T-helper 22 cell (primary cell): ENCODE measurements at places on chromosomes 3 and 15.
A peak's percentile ranks its signal among the peaks of the same experiment; 100 is the strongest.

DNA sequence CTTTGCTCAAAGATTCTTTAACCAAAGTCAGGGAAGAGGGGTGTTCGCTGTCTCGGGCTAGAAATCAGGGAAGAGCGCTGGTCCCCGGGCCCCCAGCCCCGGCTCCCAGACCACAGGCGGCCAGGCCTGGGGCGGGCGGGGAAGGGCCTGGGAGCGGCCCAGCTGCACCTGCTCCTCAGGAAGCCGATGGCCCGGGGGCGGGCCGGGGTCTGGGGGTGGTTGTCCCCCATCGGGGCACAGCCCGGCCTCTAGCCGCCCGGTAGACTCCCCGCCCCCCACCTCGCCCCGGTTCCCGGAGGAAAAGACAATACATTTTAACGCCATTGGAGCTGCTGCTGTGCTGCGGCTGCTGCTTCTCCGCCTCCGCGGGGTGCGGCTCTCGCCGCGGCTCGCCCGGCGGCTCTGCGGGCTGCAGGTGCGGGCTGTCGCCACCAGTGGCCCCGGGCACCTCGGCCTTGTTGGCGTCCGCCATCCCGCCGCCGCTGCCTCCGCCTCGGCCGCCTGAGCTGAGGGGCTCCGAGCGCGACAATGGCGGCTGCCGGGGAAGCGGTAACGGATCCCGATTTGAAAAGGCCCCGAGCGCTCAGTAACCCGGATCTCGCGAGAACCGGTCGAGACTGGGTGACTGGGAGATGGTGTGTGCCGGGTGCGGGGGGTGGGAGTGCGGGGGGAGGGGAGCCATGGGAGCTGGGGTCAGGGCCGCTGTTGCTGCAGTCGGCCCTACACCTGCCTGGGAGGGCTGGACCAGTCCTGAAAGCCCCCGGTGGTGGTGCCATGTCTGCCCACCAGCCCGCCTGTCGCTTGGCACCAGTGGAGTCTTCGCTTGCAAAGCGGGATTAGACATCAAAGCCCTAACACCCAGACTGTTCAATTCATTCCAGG lies at the start of gene MYEF2:
MYEF2 (minus strand) TSS at position 530 of the 882 bp plus-strand sequence; CDS start at position 472, 58 bp downstream.
- DNase-seq, result peak; percentile 23

DNA sequence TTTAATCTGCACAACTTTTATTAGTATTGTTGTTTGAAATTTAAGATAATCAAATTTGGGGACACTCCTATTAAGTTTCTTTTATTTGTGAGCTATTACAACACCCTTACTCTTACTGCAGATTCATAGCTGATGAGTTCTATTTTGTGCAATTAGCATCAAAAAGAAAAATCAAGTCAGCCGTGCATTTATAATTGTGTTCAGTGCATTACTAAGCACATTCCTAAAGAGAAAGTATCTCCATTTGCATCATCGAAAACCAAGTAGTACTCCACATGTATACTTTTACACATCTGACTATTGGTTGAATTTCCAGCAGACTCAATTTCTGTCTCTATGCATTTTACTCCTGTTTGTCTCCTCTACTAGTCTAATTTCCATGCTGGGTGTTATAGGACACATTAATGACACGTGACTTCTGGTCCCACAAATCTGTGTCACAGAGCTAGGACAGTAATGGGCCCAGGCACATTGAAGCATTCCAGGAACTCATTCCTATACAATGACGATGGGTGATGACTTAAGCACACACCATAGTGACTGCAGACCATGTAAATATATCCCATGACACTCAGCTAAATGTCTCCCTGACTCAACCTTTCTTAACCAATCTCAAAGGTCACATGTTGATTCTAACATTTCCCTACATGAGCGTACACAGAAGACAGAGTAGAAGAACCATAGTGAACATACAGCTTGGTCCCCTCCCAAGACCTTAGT lies 477.5 kb downstream of the LPP start:
- no peak for DNase-seq

GRCh38 chr15:38691965-38692788 lies 127.6 kb upstream of the RASGRP1 start:
- DNase-seq, result no peak

GRCh38 chr3:36488077-36488789 lies 107.9 kb downstream of the STAC start:
- no peak for DNase-seq

DNA sequence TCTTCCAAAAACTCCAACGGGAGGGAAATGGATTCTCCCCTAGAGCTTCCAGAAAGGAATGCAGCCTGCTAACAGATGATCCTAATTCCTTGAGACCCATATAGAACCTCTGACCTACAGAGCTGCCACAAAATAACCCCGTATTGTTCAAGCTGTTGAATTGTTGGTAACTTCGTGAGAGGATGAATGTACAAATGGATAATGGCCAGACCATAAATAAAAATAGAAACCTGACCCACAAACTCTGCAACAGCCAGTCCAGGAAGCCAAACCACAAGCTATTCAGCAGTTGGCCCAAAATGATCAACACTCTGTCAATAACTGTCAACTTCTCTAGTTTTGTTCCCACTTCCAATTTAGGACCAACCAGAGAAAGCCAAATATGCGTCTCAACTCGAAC lies 414.0 kb upstream of the ZNF717 start:
- DNase-seq, result no peak

- no peak for DNase-seq
These were observed 121.4 kb upstream of the SGO1 start for GRCh38 chr3:20307383-20307782.

GRCh38 chr3:81839504-81840094 lies 78.2 kb upstream of the GBE1 start:
- no peak for DNase-seq

DNA sequence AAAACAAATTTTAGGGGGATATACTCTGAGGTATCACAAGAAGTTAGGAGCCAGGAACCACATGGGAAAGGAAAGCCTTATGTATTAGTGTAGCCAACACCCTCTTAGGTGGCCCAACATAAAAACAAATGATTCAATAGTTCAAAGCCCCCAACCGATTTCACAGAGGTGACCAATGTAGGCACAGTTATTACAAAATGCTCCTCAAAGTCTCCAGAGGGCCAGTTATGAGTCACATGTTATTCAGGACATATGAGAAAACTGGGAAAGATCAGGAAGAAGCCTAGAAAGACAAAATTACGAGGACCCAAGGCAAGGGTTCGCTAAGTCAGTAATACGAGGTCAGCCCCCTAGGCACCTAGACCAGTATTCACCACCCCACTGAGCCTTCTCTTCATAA lies 29.9 kb upstream of the FBN1 start:
- no peak for DNase-seq

- no peak for DNase-seq
These were observed 126.8 kb upstream of the CLSTN2 start for GRCh38 chr3:139808201-139808600.

DNA sequence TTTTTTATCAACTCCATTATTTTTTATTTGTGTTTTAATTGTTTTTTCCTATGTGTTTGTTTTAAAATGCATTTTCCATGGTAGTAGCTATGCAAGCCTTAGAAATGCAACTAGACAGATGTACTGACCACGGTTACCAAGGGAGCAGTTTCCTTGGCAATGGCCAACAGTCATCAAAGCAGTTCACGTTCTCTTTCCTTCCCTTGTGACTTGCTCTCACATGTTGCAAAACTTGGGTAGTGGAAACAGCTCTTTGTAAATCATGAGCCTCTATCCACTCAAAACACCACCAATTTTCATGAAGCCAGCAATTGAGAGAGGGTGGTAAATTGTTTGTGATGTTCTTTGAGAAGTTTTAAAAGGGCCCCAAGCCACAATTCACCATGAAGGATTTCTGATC lies 499.4 kb upstream of the MDFIC2 start:
- DNase-seq, result no peak

GRCh38 chr15:43135351-43135750 lies 2.0 kb downstream of the TMEM62 start:
- DNase-seq, result no peak

DNA sequence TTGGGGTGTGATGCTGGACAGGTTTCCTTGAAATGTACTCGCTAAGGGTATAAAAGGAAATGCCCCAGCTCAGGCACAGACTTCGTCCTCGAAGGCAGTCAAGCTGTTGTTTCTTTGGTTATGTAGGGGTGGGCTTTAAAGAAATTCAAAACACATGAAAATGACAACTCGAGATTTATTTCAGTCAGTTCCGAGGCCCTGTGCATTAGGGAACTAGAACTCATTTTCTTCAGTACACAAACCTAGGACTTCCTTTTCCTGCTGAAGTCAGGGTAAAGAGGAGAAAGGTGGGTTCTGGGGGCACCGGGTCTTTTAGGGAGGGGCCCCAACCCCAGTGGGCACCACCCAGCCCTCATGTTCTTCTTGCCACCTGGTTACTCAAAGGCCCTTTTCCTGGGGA lies 7.7 kb downstream of the CCR9 start:
- no peak for DNase-seq

DNA sequence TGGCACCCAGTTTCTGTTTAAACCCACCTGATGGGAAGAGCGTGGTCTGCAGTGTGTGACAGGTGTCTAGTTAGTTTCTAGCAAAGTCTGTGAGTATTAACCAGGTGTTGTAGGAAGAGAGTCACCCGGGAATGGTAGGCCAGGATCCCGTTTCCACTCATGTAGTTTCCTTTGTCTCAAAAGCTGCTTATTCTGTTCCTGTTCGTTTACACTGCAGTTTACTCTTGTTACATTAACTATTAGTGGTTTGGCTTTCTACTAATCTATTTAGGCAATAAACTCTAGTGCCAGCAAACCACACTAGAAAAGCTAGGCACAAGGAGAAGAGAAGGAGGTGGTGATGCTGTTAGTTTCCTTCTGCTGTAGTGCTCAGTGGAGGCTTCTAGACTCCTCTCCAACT lies 32.7 kb downstream of the WDR76 start:
- no peak for DNase-seq

DNA sequence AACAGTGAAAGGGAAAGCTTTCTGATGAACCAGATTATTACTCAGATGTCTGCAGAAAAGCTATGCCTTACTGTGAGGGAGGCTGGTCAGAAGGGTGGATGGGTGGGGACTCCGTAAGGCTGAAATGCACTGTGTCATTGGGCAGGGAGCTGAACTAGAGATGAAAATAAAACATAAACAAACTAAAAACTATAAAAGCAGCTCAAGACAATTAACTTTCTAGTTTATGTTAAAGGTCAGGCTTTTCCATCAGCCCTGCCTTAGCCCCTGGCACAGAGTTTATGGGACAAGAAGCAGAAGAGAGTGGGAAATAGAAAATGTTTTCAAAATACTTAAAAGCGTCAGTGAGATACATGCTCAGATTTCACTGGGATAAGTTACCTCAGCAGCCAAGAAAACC lies 310.0 kb upstream of the UBE2E2 start:
- DNase-seq, result no peak
